ENCODE measurements at places on chromosomes 6 and 20.

- no peak for DNase-seq
These were observed 538.3 kb upstream of the BTBD3 start for GRCh38 chr20:11379257-11380011.

DNA sequence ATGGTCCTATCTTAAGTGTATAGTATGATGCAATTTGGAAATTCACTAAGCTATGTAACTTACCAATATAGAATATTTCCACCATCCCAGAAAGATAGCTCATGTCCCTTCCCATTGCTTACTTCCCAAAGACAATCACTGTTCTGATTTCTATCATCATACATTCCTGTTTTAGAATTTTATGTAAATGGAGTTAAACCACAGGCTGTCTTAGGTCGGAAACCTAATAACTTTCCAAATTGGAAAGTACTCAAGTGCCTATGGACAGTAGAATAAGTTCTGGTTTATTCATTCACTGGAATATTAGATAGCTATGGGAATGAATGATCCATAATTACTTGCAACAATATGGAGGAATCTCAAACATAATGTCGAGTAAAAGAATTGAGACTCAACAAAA is 20.1 kb downstream of the ENPP3 start:
- DNase-seq, result no peak

DNA sequence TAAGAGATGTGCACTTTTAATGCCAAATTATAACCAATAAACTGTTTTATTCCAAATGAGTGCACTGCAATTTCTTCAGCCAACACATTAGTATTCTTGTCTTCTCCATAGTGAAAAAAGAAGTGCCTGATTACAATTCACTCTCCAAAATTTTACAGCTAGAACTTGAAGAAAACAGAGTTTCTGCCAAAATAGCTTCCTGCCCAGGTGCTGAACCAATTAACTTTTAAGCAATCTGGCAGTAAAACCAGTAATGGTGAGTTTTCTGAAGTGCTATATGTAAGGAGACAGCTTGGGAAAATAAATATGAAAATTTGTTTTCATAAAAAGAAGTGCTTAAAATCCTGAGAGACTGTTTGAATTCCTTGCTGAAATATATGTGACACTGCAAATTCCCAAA is 266.0 kb upstream of the NT5E start:
- no peak for DNase-seq

DNA sequence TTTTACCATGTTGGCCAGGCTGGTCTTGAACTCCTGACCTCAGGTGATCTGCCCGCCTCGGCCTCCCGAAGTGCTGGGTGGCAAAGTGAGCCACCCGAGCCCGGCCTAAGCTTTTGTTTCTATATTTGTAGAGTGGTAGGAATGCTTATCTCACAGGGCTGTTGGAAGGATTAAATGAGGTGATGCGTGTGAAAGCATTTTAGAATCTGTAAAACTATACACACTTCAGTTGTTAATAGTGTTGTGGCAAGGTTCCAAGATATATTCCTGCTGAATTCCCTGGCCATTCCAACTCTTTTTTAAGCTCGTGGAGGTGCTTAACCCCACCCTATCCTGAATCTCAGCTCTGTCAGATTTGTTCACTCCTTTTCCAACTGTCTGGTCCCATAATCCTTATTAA is 89.9 kb upstream of the AKIRIN2 start:
- DNase-seq, result no peak

DNA sequence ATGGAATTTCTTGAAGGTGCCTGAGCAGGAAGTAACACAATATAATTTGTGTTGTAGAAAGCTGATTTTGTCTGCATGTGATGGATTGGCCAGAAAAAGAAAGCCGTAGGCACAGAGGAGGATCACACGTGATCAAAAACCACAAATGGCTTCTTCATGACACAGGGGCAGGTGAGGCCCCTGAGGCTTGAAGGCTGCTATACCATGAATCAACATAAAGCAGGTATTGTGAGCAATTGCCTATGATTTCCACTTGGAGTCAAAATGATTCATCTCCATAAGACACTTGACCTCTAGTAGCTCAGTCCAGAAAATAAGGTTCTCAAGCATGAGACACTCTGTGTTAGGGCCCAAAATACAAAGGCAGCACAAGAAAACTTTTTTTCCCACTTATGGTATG is 42.4 kb upstream of the EYA4 start:
- no peak for DNase-seq

DNA sequence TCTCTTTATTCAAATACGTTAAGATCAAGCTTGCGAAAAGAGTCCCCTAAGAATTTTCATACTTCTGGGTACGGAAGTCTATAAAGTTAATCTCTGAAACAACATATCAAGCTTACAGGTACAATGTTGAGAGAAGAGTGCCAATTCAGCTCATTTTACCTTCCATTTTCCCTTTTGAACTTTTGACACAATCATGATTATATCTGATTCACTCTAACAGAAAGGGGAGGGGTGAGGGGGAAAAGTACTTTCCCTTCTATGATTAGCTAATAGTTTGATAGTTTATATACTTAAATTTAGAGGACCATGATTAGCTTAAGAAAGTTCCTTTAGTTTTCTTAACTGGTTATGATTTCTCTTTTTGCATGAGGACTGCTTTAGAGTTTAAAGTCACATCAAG is 33.5 kb downstream of the SNX3 start:
- DNase-seq, result no peak

DNA sequence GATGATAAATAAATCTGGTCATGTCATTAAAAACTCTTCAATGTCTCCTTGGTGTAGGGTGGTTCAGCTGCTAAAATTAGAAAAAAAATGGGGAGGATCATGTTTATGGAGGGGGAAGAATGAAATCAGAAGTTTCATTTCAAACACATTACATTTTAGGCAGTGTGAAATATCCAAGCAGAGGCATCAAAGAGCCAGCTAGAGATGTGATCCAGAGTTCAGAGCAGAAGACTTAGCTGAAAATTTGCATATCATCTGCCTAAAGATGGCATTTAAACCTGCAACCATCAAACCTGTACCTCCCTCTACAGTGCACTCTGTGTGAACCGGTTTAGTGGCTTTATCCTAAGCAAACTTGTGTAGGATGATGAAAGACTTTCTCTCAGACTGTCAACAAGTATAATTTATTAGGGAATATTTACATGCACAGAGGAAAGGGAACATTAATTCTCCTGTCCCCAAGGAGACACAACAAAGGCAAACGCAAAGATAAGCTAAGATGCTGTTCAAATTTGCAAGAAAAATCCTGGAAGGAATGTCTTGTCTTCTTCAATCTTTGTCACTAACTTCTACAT is 84.8 kb upstream of the PLEKHG1 start:
- no peak for DNase-seq

Measured in activated naive CD4-positive, alpha-beta T cell treated with anti-CD3 and anti-CD28 coated beads for 36 hours (primary cell).